ENCODE measurements at places on chromosomes 4 and X.

DNA sequence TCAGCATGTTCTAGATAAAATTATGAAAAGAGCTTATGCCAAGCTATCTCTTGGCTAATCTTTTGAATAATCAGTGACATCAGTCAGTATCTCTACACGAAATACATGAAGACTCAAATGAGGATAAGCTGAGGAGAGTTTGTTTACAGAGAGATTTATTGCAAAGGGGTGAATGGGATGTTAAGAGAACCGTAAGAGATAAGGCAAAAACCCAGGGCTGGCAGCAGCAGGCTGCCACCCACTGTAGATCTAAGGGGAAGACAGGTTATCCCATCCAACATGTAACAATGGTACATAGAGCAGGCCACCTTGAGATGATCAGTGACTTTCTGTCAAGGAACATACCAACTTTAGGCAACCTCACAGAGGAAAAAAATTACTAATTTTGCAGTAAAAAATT lies 432.1 kb upstream of the NR3C2 start:
- no peak for DNase-seq

- no peak for DNase-seq
Observed at GRCh38 chr4:15295421-15296162, 132.2 kb upstream of the C1QTNF7 start.

DNA sequence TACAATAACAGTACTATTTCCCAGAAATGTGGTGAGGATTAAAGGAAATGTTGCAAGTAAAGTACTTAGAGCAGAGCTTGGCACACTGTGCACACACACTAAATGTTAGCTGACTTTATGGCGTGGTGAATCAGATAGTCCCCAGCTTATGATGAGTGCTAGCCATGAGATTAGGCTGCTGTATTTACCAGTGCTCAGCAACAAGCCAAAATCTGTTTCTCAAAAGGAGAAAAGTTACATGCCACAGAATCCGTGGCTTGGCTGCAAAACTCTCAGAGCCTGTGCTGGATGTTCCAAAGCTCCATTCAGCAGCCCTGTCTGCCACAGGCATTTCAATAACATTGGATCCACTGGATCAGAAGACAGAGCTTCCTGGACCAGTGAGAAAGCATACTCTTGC lies 12.8 kb upstream of the STBD1 start:
- no peak for DNase-seq

GRCh38 chr4:26839534-26839951 lies 21.1 kb upstream of the STIM2 start:
- no peak for DNase-seq

GRCh38 chr4:38455092-38455862 lies 208.7 kb upstream of the KLF3 start:
- DNase-seq = no peak

DNA sequence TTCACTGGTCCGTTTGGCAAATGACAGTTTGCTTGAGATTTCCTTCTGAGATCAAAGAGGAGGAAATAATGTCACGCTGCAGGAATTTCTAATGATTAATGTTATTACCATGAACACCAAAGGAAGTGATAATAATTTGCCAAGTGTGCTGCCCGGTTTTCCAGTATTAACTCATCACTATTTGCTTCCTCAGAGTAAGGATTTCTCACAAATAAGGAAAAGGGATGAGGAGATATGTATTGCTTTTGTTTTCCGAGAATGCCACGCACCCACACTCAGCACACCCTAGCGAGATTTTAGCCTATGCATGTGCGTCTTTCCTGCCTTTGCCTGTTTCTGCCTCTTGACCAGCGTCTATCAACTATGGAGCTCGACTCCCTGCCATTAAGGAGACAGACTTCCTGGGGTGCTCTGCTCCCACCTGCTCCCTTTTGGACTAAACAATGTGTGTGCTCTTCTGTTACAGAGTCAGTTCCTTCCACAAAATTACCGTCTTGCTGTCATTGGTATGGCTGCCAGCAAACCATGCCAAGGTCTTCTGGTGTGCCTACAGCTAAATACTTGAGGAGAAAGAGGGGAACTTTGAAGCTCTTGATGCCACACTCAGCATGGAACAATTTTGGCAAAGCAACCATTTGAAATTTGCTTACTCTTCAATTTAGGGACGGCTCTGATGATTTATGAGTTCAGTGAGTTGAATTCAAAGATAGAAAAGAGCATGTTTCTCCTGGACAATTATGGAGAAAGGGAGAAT lies 393.1 kb upstream of the ZFP42 start:
- no peak for DNase-seq

DNA sequence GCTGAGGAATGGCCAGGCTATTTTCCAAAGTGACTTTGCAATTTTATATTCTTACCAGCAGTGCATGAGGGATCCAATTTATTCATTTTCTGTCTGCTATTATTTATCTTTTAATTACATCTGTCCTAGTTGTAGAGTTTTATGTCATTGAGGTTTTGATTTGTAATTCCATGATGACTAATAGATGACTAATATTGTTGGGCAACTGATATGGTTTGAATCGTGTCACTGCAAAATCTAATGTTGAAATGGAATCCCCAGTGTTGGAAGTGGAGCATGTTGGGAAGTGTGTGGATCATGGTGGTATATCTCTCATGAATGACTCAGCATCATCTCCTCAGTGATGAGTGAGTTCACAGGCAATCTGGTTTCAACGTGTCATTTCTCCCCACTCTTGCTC lies 201.5 kb downstream of the TBX22 start:
- DNase-seq = no peak

GRCh38 chrX:107716816-107717700 lies 58.5 kb downstream of the TSC22D3 start:
- DNase-seq = peak; percentile 65

DNA sequence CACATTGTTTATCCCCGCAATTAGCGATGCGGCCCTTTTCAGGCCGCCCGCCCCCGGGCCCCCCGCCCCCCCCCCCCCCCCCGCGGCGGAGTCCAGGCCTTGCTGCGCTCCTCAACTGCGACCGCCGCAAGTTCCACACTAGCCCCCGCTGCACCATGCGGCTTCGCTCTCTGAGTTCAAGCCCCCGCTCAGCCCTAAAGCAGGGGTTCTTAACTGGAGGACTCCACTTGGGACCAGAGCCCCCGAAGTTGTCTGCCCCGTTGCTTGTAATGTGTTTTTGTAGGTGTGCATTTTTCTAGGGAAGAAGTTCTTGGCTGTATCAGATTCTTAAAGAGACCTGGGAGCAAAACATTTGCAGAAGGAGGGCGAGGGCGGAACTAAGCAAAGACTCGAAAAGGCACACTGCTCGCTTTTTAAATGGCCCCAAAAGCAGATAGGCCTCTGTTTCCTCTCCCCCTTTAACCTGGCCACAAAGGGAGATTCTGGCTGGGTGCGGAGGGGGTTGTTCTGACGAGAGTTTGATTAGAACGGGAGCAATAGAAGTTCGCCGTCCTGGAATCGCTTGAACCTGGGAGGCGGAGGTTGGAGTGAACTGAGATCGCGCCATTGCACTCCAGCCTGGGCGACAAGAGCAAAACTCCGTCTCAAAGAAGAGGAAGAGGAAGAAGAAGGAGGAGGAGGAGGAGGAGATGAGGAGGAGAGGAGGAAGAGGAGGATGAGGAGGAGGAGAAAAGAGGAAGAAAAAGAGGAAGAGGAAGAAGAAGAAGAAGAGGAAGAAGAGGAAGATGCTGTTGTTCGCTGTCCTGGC lies 2.3 kb upstream of the MSX1 start:
- no peak for DNase-seq

DNA sequence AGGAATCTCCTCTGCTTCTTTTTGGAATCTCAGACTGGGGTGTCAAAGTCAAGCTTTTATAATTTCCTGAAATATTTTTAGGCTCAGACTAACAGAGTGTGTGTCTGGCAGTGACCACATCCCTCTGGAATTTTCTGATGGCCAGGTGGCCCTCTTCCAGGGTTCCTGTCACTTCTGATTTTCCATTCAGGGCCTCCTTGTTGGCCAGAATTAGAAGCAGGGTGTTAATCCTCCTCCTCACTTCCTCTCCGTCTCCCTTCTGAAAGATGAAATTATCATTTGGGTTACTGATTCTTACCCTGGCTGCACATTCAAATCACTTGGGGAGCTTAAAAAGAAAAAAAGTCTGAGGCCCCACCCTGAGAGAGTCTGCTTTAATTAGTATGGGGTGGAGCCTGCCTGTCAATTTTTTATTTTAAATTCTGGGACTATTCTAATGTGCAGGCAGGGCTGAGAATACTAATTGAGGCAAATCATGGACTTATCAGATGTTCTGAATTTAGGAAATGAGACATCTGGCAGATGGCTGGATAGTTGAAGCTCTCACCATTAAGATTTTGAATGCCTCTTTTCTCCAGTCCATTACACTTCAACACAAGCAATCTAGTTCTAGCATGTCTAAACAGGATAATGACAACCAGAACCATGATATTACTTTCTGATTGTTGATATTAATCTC lies 43.2 kb downstream of the HAND2 start:
- DNase-seq = no peak

GRCh38 chr4:6991771-6992557 lies 51.2 kb upstream of the TADA2B start:
- DNase-seq = no peak

DNA sequence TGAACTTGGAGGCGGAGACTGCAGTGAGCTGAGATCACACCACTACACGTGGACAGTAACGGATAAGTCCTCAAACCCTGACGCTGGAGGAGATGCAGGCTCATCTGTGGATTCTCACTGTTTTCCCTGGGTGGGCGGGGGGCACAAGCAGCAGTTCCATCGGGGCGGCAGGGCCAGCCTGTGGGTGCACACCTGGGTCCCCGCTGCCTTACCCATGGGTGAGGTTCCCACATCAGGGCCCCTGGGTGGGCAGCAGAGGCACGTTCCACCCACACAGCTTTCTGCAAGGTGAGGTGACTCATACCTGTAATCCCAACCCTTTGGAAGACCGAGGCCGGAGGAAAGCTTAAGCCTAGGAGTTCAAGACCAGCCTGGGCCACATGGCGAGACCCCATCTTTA lies 56.6 kb upstream of the MXD4 start:
- no peak for DNase-seq

DNA sequence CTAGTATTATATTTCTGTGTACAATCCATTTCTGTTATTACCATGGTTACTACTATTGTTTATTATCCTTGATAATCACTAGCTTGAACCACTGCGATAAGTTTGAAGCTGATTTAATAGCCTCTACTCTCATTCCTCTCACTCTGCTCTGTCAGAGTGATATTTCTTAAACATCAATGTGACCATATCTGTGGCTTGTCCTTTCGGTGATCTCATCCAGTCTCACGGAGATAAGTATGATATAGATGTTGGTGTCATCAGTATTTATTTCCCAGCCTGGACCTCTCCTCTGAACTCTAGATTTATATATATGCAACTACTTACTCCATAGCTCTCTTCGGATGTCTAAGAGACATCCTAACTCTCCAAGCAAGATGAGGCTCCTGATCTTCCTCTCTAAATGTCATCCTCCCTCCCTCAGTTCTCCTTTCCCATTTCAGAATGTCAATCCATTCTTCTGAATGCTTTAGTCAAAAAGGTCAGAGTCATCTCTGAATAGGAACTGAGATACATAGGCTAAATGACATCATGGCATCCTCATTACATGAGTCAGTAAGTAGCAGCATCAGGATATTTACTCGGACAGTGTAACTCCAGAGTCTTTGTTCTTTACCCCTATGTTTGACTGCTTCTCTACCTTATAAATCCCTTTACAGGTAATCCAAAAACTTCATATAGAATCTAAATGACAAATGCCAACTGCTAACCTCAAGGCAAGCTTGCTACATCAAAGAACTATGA lies 129.5 kb downstream of the PACRGL start:
- DNase-seq = no peak

DNA sequence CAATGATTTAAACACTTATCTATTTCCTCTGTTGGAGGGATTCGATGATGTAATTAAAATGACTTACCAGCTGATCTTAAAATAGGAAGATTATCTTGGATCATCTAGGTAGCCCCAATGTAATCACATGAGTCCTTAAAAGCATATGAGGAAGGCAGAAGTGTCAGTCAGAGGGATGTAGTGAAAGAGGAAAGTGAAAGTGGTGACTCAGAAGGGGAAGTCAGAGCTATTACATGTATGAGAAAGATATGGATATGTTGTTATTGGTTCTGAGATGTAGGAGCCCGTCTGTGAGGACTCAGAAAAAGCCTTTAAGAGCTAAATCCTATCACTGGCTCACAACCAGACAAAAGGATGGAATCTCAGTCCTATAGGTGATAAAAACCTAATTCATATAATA lies 456.4 kb downstream of the DACH2 start:
- DNase-seq = no peak

DNA sequence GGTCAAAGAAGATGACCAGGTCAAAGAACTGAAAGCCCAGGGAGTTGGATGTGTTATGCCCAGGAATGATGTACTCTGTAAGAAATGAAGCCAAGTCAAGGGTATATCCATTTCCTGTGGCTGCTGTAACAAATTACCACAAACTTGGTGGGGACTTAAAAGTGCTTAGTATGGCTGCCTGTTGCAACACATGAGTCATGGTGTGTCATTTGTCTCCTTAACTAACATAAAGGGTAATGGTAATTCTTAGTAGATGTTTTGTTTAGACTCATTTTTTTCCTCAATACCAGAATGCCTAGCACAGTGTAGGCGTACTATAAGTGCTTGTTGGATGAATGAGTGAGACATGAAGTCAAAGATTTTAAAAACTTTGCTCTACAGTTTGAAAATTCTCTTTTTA lies 45.7 kb downstream of the SYTL5 start:
- DNase-seq = no peak

DNA sequence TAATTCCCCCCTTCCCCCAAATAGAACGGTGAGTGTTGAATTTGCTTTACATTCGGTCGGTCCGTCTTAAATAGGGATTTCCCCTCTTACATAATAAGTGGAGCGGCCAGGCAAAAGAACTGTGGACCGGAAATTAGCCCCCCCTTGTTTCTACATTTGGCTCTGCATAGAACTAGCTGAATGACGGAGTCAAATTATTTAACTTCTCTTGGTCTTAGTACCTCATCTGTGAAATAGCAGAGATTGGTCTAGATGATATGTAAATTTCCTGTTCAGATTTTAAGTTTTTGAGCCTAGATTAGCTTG lies 1.3 kb downstream of the SPATA18 start:
- DNase-seq = no peak

- no peak for DNase-seq
Observed at GRCh38 chr4:39067451-39067850, 5.4 kb downstream of the KLHL5 start.

- DNase-seq = no peak
Observed at GRCh38 chrX:112254896-112255295, 172.3 kb upstream of the TRPC5 start.

DNA sequence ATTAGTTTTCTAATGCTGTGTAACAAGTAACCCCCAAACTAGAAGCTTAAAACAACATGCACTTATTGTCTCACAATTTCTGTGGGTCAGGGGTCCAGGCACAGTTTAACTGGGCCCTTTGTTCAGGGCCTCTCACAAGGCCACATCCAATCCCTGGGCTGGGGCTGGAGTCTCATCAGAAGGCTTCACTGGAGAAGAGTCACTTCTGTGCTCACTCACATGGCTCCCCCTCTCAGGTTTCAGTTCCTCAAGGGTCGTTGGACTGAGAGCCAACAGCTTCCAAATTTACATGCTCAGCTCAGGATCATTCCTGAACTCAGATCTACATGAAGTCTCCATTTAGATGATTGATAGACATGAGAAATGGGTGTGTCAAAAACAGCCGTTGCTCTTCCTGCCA lies 77.1 kb downstream of the EVC start:
- DNase-seq = no peak

Measured in stimulated activated CD8-positive, alpha-beta memory T cell treated with anti-CD3 and anti-CD28 coated beads, Interleukin-12 subunit alpha, Interleukin-12 subunit beta, amount 100 ng/mL, for 4 hours (primary cell).